SK-MEL-5 (cell line): ENCODE measurements at places on chromosomes 3 and 15. TPM values are rescaled to one million over a fixed set of nuclear protein-coding genes. Genes with fewer than 3 reads are reported as not detected.

CPNE9 gene
- total RNA-seq = 0.53 and 0.79 TPM in 2 replicates

FAM81A gene
- 21.2 and 22.7 TPM in 2 replicates for total RNA-seq

OCA2 gene
- total RNA-seq = 200 and 219 TPM in 2 replicates

GREM1 gene
- total RNA-seq = under 0.01 TPM in 1 of 2 replicates, not detected in the other

TF gene
- 0.34 and 0.59 TPM in 2 replicates for total RNA-seq

CAV3 gene
- total RNA-seq = not detected in 2 replicates

DUOX2 gene
- 0.03 TPM in 2 replicates for total RNA-seq
